Neuronal stem cell (in vitro differentiated cells): ENCODE measurements at places on chromosomes 16 and 17.
A peak's percentile ranks its signal among the peaks of the same experiment; 100 is the strongest.

DNA sequence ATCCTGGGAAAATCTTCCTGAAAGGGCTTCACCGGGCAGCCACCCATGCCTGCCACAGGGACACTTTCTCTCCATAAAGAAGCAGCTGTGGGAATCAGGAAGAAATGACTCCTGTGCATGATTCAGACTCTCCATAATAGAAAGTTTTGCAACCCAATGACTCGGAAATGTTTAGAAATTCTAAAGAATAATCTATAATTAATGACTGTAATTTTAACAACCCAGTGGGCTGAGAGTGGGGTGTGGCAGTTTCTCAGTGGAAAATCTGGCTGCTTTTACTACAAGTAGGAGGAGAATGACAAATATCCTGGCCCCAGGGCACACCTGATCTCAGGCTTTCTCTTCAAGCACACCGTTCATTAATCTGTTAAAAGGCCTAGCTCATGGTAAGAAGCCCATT lies 25.7 kb downstream of the IRF8 start:
- no peak overlapping the region for H3K4me3 ChIP-seq
- no peaks in the 10 kb centered on the region for H3K36me3 ChIP-seq
- H3K27me3 ChIP-seq = no peaks in the 10 kb centered on the region

DNA sequence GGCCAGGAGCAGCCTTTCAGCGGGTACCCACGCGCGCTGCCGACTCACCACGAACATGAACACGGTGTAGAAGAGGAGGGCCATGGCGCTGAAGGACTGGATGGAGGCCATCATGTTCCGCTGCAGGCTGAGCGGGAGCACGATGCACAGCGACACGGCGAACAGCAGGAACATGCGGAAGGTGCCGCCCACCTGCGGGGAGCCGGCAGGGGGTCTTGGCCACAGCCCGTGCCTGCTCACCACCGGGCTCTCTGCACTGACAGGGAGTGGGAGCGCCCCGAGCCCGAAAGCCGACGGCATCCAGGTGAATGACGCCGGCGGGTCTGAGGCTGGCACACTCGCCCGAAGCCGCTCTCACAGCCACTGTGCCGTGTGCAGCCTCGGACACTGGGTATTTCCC lies 13.0 kb downstream of the SLC38A10 start:
- no peak overlapping the region for H3K27ac ChIP-seq
- H3K4me1 ChIP-seq = peaks cover 11% of the 10 kb centered on the region
- no peak for DNase-seq
- H3K36me3 ChIP-seq = peaks cover 6% of the 10 kb centered on the region
- no peaks in the 10 kb centered on the region for H3K27me3 ChIP-seq
- no peak overlapping the region for H3K4me3 ChIP-seq

- DNase-seq = no peak
- no peak overlapping the region for H3K4me3 ChIP-seq
- no peaks in the 10 kb centered on the region for H3K27me3 ChIP-seq
Measured at GRCh38 chr16:50778284-50779163, 36.6 kb downstream of the CYLD start.

DNA sequence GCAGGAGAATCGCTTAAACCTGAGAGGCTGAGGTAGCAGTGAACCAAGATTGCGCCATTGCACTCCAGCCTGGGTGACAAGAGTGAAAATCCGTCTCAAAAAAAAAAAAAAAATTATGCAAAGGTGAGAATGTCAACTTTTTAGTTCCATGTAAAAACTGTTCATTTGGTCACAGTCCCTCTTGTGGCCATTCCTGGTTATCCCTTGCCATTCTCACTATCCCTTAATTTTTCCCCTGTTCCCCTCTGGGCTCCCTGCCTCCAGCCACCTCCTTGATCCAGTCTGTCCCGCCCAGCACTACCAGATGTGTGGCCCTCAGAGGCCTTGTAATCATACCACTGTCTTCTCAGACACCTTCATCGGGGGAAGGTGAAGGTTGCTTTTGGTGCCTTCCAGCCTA lies 23.4 kb downstream of the DCAF7 start:
- DNase-seq = no peak
- no peaks in the 10 kb centered on the region for H3K4me1 ChIP-seq

DNA sequence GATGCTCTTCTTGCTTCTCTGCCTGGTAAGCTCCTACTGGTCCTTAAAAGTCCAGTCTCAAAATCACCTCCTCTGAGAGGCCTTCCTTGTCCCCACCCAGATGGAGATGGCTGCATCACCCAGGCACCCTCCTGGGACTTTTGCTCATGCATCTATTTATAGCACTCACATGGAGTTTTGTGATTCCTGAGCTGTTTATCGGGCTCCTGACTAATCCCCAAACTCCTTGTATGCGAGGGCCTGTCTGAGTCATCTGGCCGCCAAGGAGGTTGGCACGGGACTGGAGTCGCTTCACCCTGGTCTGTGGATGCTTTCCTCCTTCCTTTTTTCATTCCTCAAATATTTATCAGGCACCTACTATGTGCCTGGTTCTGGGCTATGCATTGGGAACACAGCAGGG lies 2.3 kb upstream of the MAP2K3 start:
- DNase-seq = no peak
- H3K4me3 ChIP-seq = no peak overlapping the region
- no peak overlapping the region for H3K27ac ChIP-seq
- H3K36me3 ChIP-seq = no peaks in the 10 kb centered on the region
- H3K27me3 ChIP-seq = peaks cover 22% of the 10 kb centered on the region

DNA sequence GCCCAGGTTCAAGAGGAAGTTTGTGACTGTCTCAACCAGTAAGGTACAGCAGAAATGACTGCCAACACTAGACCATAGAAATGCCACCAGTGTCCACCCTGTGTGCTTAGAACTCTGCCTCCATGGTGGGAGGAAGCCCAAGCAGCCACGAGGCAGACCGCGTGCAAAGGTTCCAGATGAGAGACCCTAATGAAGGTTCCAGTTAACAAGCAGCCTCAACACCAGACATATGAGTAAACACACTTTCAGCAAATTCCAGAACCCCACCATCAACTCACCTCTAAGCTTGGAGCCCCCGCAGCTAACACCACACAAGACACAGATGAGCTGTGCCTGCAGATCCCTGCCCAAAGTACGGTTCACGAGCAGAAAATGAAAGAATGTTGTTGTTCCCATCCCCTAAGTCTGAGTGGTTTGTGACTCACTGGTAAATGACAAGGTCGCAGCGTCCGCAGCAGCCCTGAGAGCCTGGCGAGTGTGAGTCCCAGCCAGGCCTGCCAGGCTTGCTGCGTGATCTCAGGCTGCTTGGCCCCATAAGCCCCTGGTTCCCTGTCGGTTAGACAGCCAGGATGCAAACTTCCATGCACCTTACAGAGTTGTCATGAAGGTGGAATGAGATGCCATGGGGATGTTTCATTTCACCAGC lies 193.7 kb downstream of the C16orf95 start:
- H3K27ac ChIP-seq = no peak overlapping the region
- peaks cover 2% of the 10 kb centered on the region for H3K36me3 ChIP-seq
- H3K27me3 ChIP-seq = peaks cover 13% of the 10 kb centered on the region
- no peaks in the 10 kb centered on the region for H3K4me1 ChIP-seq

- H3K4me1 ChIP-seq = peaks cover 3% of the 10 kb centered on the region
- peak overlapping the region; percentile 86 for H3K4me3 ChIP-seq
- no peaks in the 10 kb centered on the region for H3K36me3 ChIP-seq
- peaks cover 4% of the 10 kb centered on the region for H3K27me3 ChIP-seq
- H3K27ac ChIP-seq = no peak overlapping the region
Measured at GRCh38 chr17:77281122-77281903, 140.5 kb downstream of the SEC14L1 start.

- no peak for DNase-seq
- no peaks in the 10 kb centered on the region for H3K27me3 ChIP-seq
- H3K27ac ChIP-seq = no peak overlapping the region
- peaks cover 10% of the 10 kb centered on the region for H3K4me1 ChIP-seq
Measured at GRCh38 chr16:48102083-48103008, 53.4 kb downstream of the ABCC12 start.

GRCh38 chr16:88737298-88738150 lies 31.2 kb downstream of the CTU2 start:
- DNase-seq = peak; percentile 69
- no peaks in the 10 kb centered on the region for H3K36me3 ChIP-seq

GRCh38 chr17:50482110-50482509 lies 3.5 kb downstream of the RSAD1 start:
- H3K4me1 ChIP-seq = peaks cover 7% of the 10 kb centered on the region
- no peak overlapping the region for H3K27ac ChIP-seq
- peaks cover 2% of the 10 kb centered on the region for H3K36me3 ChIP-seq
- DNase-seq = no peak
- H3K27me3 ChIP-seq = no peaks in the 10 kb centered on the region

GRCh38 chr17:54680410-54680809 lies 220.2 kb upstream of the TOM1L1 start:
- H3K4me3 ChIP-seq = no peak overlapping the region
- H3K27me3 ChIP-seq = no peaks in the 10 kb centered on the region
- no peaks in the 10 kb centered on the region for H3K36me3 ChIP-seq
- H3K27ac ChIP-seq = no peak overlapping the region
- no peak for DNase-seq

DNA sequence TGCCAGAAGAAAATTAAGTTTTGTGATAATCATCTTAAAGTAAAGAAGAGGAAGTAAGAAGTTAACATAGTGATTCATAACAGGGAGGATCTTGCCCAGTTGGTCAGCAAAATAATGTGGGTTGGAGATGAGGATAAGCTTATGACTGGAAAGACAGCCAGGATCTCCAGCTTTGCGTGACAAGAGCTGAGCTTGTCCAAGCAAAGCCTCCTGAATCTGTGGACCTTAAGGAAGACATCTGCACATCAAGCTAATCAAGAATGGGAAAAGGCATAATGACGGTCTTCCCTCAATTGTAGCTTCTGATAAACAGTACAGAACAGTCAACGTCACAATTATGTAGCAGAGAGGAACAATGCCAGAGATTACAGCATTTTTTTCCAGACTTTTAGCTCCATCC lies 744.7 kb upstream of the GOT2 start:
- no peak overlapping the region for H3K4me3 ChIP-seq
- H3K4me1 ChIP-seq = no peaks in the 10 kb centered on the region
- H3K27me3 ChIP-seq = no peaks in the 10 kb centered on the region
- H3K27ac ChIP-seq = no peak overlapping the region
- no peaks in the 10 kb centered on the region for H3K36me3 ChIP-seq

- H3K27ac ChIP-seq = no peak overlapping the region
- no peaks in the 10 kb centered on the region for H3K36me3 ChIP-seq
- H3K4me3 ChIP-seq = no peak overlapping the region
- no peak for DNase-seq
Measured at GRCh38 chr16:15807603-15808009, 49.2 kb downstream of the MYH11 start.

DNA sequence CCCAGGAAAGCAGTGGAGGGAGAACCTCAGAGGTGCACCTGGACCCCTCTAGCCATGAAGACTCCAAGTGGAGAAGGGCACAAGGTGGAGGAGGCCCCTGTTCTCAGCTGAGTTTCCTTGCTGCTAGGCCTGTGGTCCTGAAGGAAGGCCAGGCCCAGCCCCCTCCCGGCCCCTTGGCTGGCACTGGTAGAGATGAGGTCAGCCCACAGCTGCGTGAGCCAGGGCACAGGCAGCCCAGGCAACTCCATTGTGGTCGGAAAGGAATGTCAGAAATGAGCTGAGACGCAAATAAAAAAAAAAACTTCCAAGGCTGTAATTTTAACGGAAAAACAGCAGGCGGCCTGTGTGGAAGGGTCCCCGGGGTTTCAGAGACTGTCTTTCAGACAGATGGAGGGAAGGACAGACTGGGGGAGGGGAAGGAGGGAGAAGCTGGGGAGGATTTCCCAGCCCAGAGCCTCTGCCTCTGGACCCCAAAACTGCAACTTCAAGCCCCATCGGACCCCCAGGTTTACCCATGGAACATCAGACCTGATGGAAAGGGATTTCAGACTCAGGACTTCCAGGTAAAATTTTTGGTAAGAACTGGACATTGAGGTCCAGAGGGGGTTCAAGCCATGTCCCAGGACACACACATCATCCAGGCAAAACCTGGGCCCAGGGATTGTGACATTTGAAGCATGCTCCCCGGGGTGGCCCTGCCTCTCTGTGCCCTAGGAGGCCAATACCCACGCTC lies 25.6 kb upstream of the MRPS23 start:
- H3K27ac ChIP-seq = peak overlapping the region; percentile 75
- DNase-seq = peak; percentile 56
- H3K27me3 ChIP-seq = no peaks in the 10 kb centered on the region
- peaks cover 17% of the 10 kb centered on the region for H3K36me3 ChIP-seq
- H3K4me3 ChIP-seq = no peak overlapping the region

DNA sequence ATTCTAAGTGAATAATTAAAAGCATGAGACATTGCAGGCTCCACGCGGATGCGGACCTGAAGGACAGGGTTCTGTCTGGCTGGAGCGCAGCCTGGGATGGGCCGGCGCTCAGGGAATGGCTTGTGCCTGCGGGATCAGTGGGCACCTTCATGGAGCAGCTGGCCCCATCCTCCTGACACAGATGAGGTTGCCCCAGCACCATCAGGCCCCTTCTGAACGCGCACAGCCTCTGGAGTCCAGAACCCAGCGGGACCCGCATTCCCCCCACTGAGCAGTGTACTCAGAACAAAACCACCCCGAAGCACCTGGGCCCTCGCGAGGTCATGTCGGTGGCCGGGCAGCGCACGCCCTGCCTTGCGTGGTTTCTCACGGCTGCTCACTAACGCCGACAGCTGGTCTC lies 70.5 kb upstream of the CHMP6 start:
- peaks cover 3% of the 10 kb centered on the region for H3K4me1 ChIP-seq
- H3K27ac ChIP-seq = no peak overlapping the region
- no peaks in the 10 kb centered on the region for H3K27me3 ChIP-seq
- no peak for DNase-seq

DNA sequence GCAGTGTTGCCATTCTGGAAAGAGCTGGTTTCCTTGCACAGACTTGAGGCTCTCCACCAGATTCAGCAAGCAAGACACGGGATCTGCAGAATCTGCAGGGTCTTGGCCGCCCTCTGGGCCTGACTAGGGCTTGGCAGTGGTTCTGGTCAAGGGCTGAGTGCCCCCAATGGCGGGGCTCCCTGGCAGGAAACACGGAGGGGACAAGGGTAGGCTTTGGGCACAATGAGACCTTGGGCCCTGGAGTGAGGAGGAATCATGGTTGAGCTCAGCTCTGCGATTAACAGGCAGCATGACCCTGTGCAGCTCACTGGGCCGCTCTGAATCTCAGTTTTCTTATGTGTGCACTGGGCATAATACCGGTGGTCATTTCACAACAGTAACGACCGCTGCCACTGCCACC lies 249.9 kb downstream of the GSG1L start:
- no peaks in the 10 kb centered on the region for H3K36me3 ChIP-seq
- no peak for DNase-seq
- H3K27me3 ChIP-seq = no peaks in the 10 kb centered on the region
- H3K27ac ChIP-seq = no peak overlapping the region
- no peak overlapping the region for H3K4me3 ChIP-seq

DNA sequence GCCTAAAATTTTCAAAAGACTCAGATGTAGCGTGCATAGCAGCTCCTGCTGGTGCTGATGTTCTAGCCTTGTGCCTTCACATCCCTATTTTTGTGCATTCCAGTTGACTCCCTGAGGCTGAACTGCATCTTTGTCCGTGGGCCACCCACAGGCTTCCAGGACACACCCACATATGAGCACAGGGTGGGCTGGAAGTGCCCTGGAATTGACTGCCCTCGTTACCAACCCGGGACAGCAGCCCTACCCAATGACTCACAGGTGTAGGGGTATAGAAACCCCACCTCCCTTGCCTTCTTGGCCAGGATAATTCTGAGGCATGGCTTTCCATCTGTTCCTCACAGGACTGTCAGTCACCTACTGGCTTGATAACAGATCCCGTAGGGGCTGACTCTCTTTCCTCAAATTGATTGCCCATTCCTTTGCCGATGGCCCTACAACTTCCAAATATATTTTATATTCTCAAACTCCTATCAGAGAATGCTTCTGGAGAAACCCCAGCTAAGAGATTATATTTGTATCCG lies 65.9 kb upstream of the CDH13 start:
- no peaks in the 10 kb centered on the region for H3K4me1 ChIP-seq
- no peaks in the 10 kb centered on the region for H3K27me3 ChIP-seq
- H3K4me3 ChIP-seq = no peak overlapping the region
- DNase-seq = no peak
- H3K27ac ChIP-seq = no peak overlapping the region
